ENCODE measurements at places on chromosomes 16 and 17.

GRCh38 chr16:17177242-17177958 lies 293.4 kb downstream of the XYLT1 start:
- no peak for DNase-seq

- DNase-seq, result no peak
These were observed 22.7 kb downstream of the PROCA1 start for GRCh38 chr17:28689011-28689410.

DNA sequence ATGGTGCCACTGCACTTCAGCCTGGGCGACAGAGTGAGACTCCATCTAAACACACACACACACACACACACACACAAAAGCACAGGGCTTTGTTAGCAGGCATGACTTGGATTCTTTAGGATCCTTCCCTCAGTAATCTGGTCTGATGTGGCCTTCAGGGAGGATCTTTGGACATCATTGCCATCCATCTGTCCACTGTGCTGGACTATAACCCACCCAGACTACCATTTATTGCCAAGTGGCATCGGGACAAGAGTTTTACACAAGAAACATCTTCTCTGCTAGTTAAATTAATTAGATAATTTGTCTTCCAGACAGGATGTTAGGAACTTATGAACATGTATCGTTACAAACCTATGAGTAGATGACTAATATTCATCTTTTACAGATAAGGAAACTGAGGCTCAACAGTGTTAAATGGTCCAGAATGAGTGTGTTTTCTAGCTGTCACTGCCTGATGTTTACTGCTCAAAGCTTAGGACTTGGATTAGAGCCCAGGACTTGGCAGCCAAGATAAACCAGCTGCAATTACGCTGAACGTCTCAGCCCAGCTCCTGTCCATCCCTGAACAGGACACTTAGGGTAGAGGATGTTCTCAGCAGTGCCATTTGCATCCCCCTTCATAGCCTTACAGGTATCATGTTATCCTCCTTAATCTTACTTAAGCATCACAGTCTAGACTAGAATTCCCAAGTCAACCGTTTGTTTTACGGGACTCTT lies 285.8 kb downstream of the WWOX start:
- no peak for DNase-seq

DNA sequence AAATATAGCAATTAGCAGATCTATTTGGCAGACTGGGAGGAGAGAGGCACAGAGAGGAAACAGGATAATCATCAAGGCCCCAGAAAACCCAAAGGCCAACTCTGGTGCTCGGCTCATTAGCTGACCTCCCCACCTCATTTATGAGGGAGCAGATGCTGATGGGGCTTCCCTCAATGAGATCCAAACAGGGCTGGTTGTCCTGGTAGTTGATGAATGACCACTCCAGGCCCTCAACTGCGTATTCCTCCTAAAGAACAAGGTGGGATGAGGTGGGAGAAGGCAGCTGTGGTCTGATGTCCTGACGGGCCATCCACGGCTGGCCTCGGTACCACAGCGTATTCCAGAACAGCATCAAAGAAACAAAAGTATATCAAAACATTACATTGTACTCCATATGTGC lies 20.8 kb downstream of the ZNHIT3 start:
- DNase-seq, result no peak

DNA sequence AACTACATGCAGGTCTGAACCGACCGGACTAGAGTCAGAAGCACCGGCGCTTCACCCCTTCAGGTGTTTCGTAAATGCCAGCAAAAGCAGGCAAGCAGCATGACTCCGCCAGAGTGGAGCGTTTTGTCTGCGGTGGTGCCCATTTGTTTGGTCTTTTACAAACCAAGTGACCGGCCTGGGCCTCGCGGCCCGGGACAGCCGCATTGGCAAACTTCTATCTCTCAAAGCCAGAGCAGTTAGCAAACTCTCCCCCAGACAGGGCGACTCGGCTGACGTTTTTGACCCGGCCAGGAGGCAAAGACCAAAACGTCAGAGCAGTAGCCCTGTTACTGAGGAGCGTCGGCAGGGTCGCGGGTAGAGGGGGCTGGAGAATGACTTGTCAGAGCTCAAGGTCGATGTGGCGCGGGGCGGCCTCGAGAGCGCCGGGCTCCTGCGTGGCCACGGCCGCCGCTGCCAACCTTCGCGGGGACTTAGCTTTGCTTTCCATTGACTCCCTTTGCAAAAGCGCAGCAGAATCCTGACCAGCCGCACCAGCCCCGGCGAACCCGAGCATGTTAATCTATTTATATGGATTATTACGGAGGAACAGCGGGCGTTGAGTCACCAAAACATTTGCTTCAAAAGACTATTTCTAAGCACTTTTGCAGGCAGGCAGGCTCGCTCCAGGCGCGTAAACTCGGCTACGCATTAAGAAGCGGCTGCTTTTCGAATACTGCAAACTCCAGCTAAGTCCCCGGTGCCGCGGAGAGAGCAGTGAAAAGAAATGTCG lies 763 bp upstream of the SOX9 start:
- no peak for DNase-seq

DNA sequence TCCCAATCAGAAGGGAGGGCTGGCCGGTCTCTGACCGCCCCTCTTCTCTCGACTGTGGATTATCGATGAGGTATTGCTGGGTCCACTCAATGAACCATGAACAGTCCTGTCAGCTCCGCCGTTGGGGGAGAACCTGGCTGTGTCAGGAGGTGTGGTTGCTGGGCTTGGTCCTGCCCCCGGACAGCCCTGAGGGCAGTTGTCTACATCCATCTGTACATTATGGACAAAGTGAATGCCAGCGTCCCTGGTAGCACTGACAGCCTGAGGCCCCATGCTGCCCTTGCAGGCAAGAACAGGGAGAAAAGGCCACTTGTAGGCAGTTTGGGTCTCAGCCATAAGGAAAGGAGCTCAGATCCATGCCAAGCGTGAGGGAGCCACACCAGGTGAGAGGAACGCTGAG lies 38.9 kb downstream of the ST3GAL2 start:
- no peak for DNase-seq

DNA sequence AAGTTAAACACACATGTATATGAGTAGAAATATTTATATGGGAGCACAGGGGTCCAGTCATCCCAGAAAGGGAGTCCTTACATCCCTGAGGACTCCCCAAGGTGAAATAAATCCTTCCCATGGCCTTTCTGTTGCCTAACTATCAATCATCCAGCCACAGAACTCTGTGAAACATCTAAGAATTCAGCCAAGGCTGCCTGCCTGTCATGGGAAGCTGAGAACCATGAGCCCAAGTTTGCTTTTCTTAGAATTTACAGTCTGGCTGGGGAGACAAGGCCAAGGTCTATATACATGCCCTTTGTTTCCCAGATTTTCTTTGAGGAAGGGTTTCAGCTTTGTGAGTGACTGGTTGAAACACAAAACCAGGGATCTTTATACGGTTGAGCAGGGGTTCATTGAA lies 15.8 kb downstream of the MYL4 start:
- DNase-seq, result no peak

- no peak for DNase-seq
These were observed 3.6 kb downstream of the CBX8 start for GRCh38 chr17:79792984-79793923.

Data from activated naive CD4-positive, alpha-beta T cell (primary cell).